ENCODE measurements at places on chromosomes 11 and 22. TPM values are rescaled to one million over a fixed set of nuclear protein-coding genes. Genes with fewer than 3 reads are reported as not detected.

Gene AGBL2
- 0.78 TPM for total RNA-seq

Gene MYBPC3
- not detected for total RNA-seq

Gene GDPD4
- not detected for total RNA-seq

Gene SYT7
- total RNA-seq: 15.1 TPM

Gene CALCA
- not detected for total RNA-seq

Gene P2RY6
- not detected for total RNA-seq

Gene GAS2L1
- total RNA-seq: 7.3 TPM
